ENCODE measurements at places on chromosomes 1 and 21.

DNA sequence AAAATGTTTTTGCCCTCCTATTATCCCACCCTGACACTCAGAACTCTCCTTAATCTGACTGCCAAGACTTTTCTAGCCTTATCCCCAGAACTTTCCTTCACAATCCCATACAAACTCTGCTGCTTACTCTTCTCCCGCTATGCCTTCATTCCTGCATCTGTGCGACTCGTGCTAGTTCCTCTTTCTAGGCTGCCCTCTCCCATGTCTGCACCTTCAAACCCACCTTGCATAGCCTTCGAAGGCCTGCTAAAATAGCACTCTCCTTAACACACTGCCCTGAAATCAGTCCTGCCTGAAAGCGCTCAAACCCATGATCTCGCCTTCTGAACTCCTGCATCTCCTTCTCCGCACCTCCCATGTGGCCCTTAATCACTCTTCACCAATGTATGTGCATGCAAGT lies 2.5 kb upstream of the NCF2 start:
- DNase-seq: no peak

GRCh38 chr1:232990176-232991128 lies 40.0 kb downstream of the NTPCR start:
- DNase-seq: no peak

DNA sequence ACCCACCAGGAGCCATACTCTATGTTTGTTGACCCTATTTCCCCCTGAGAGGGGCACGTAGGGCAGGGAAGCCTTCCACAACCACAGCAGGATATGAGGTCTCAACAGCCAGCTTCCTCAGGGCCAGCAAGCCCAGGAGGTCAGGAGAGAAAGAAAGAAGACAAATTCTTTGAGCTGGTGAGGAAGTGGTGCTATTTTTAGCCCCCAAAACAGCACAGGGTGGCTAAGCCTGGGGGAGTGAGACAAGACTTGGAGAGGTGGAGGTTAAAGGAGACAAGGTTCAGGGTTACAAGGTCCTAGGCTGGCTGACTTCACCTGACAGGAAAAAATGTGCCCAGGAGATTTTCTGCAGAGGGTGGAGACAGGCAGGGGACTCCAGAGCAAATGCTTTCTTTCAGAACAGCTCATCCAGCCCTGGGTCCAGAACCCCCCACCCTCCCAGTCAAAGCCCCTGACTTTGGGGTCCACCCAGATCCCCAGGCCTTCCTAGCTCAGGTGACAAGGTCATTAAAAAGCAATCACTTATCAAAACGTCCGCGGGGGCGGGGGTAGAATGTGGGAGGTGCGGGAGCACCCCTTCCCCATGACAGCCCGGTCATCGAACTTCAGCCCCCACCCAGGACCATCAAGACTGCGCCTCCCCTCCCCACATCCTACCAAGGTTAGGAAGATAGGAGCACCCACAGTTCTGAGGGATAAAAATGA lies 1.3 kb downstream of the SV2A start:
- no peak for DNase-seq

DNA sequence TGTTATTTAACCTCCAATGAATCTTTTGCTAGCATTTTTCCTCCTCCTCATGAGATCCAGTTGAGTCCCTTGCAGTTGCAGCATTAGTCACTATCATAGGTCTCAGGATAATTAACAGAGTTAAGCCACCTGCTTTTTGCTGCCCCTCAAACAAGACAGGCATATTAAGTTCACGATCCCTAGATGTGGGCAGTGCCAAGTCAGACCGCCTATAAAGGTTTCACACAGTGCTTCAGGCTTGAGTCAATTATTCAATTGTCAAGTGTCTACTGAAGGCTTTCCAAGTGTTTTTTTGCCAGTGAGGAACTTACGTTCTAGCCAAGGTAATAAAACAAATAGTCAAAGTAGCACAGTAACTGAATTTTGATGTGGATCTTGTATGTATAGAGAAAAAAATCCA lies 175.0 kb downstream of the DAB1 start:
- no peak for DNase-seq

DNA sequence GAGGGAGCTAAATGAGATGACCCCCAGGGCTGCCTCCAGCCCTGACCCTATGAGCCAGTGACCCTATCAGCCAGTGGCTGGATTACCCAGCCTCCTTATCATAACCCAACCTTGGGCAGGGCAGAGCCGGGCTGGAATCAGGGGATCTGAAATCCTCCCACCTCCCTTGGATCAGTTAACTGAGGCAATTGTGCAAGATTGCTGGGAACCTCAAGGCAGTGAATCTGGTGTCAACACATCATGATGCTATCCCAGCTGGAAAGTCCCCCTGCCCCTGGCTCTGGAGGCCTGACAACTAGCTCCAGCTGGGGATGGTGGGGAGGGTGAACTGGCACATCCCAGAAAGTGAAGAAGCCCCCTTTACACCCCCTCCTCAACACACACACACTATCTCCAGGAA lies 6.4 kb upstream of the TSPAN1 start:
- no peak for DNase-seq

DNA sequence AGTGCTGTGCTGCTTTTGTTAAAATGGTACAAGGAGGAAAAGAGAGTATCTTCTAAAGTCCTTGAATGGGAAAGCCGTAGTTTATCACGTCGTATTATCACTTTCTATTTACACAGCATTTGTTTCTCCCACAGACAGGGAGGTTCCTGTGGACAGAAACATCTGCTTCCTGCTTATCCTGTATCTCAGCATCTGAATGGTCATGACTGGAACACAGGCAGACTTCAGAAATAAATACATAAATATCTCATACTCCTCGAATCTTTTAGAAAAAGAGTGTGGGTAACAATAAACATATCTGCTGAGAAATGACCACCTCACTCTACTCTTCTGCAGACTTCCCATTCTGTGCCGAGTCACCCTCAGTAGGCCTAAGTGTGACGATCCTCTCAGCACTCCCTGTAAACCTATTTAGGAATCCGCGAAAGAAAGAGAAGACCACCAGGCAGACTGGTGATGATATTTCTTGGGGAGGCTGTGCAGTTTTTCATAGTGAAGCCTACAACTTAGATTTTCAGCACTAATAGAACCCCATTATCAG lies 393.5 kb downstream of the SMYD3 start:
- no peak for DNase-seq

- DNase-seq: no peak
Measured at GRCh38 chr1:233082778-233083550, 132.6 kb downstream of the NTPCR start.

- DNase-seq: no peak
Measured at GRCh38 chr1:100382657-100383056, 30.4 kb downstream of the CDC14A start.

GRCh38 chr1:12734651-12735050 lies 11.3 kb upstream of the CFAP107 start:
- DNase-seq: no peak
